ENCODE measurements at places on chromosomes 7 and 10.
A peak's percentile ranks its signal among the peaks of the same experiment; 100 is the strongest.

DNA sequence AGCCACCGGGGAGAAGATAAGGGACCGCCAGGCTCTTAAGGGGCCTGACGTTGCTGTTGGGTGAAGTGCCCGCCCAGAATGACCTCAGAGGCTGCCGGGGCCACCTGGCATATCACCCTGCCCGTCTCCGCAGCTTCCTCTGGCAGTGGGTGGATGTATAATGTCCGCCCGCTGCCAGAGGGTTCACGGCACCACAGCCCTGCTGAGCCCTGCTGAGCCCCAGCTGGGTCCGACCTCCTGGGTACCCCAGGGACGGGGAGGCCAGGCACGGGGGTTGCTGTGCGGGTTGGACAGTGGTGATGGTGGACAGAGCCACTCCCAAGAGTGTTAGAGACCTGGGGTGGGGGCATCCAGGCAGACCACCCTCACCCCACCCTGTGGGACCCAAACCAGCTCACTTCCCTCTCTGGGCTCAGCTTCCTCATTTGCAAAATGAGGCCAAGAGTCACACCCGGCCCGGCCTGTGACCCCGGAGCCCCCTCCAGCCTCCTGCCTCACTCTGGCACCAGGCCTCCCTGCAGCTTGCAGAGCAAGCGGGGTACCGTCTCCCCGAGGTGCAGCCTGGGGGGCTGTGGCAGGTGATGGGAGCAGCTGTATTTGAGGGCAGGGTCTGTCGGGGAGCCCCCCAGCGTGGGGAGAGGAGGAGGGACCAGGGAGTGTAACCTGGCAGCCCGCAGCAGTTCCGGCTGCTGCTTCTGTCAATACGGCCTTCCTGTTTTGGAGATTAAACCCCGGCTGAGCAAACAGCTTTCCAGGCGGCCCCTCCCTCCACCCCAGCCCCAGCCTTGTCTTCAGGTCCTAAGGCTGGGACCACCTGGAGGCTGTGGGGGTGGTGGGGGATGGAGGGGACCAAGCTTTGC, 8.4 kb upstream of the LFNG start:
- no peak for DNase-seq

GRCh38 chr10:48282829-48283228, 8.3 kb upstream of the FRMPD2 start:
- DNase-seq = no peak

DNA sequence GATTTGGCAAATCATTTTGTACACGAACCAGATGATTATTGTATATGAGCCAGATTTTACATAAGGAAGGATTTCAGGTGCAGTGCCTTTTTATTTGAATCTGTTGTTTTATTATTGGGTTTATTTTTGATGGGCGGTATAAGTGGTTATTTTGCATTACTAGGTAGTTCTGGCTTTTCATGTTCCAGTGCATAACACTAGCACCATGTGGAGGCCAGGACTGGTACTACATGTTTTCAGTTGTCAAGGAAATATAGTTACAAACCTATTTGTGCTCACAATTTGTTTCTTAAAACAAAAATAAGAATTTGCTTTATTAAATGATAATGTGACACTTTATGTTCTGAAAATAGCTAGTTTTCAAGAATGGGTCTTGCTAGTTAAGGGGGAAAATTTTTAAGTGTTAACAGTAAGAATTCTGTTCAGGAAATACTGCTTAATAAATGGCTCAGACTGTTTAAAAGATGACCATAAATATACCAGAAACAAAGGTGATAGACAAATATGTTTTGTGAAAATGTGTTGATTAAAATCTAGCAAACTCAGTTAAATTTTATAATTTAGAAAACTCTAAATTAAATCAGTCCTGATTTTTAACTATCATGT, 7.1 kb upstream of the SEMA3E start:
- peak; percentile 40 for DNase-seq

GRCh38 chr7:105596866-105597265, 15.6 kb upstream of the EFCAB10 start:
- no peak for DNase-seq
